Sigmoid colon (tissue), 7 donors: ENCODE measurements at places on chromosomes 13 and 19. TPM values are rescaled to one million over a fixed set of nuclear protein-coding genes. Genes with fewer than 3 reads are reported as not detected.

The PABPC3 gene
- not detected for total RNA-seq

The ZNF536 gene
- 3.8 TPM for total RNA-seq

The CD37 gene
- total RNA-seq: 9.1 TPM

DNA sequence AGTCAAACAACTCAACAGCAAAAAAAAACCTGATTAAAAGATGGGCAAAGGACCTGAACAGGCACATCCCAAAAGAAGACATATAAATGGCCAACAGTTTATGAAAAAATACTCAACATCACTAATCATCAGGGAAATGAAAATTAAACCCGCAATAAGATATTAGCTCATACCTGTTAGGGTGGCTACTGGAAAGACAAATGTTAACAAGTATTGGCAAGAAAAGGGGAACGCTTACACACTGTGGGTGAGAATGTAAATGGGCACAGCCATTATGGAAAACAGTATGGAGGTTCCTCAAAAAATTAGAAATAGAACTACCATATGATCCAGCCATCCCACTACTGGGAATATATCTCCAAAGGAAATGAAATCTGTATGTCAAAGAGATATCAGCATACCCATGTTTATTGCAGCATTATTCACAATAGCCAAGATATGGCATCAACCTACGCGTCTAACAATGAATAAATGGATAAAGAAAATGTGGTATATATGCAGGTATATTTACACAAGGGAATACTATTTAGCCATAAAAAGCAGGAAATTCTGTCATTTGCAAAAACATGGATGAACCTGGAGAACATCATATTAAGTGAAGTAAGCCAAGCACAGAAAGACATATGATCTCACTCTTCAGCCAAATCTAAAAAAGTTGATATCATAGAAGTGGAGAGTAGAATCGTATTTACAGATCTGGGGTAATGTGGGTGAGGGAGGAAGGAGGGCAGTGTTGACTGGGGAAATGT, 2.3 kb downstream of the ZNF780A start:
- no peaks in the 10 kb centered on the region for H3K36me3 ChIP-seq
- no peak overlapping the region for H3K4me3 ChIP-seq
- no peaks in the 10 kb centered on the region for H3K27me3 ChIP-seq
- no peak overlapping the region for H3K27ac ChIP-seq

GRCh38 chr13:96338030-96338429, 248.1 kb downstream of the HS6ST3 start:
- H3K27me3 ChIP-seq: no peaks in the 10 kb centered on the region
- H3K4me3 ChIP-seq: no peak overlapping the region
- no peak for DNase-seq
- no peaks in the 10 kb centered on the region for H3K36me3 ChIP-seq

DNA sequence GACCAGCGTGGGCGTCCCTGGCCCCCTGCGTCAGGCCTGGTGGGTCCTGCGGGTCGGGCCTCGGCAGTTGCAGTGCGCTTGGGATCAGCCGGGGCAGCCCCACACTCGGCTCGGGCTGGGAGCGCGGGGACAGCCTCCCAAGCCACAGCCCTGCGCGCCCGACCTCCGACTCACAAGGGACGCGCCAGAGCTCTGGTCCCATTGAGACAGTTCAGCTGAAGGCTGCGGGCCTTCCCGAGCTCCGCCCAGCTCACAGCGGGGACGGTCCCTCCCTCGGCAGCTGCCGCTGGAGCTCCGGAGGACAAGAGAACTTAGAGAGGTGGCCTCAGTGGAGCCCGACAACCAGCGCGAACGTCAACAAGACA, 45.7 kb upstream of the ZNF730 start:
- H3K4me1 ChIP-seq: no peaks in the 10 kb centered on the region
- H3K27me3 ChIP-seq: peaks cover 20% of the 10 kb centered on the region
- peak overlapping the region; percentile 18 for H3K4me3 ChIP-seq
- no peak overlapping the region for H3K27ac ChIP-seq
- DNase-seq: peak; percentile 64
- H3K36me3 ChIP-seq: no peaks in the 10 kb centered on the region

- H3K4me3 ChIP-seq: no peak overlapping the region
- H3K36me3 ChIP-seq: no peaks in the 10 kb centered on the region
- no peaks in the 10 kb centered on the region for H3K4me1 ChIP-seq
- no peaks in the 10 kb centered on the region for H3K27me3 ChIP-seq
- DNase-seq: no peak
These were observed 24.2 kb downstream of the UHRF1 start for GRCh38 chr19:4933528-4933927.

GRCh38 chr13:110812869-110813645, 99.6 kb downstream of the ING1 start:
- DNase-seq: no peak
- peak overlapping the region; percentile 7 for H3K4me3 ChIP-seq
- H3K27ac ChIP-seq: no peak overlapping the region
- no peaks in the 10 kb centered on the region for H3K27me3 ChIP-seq

DNA sequence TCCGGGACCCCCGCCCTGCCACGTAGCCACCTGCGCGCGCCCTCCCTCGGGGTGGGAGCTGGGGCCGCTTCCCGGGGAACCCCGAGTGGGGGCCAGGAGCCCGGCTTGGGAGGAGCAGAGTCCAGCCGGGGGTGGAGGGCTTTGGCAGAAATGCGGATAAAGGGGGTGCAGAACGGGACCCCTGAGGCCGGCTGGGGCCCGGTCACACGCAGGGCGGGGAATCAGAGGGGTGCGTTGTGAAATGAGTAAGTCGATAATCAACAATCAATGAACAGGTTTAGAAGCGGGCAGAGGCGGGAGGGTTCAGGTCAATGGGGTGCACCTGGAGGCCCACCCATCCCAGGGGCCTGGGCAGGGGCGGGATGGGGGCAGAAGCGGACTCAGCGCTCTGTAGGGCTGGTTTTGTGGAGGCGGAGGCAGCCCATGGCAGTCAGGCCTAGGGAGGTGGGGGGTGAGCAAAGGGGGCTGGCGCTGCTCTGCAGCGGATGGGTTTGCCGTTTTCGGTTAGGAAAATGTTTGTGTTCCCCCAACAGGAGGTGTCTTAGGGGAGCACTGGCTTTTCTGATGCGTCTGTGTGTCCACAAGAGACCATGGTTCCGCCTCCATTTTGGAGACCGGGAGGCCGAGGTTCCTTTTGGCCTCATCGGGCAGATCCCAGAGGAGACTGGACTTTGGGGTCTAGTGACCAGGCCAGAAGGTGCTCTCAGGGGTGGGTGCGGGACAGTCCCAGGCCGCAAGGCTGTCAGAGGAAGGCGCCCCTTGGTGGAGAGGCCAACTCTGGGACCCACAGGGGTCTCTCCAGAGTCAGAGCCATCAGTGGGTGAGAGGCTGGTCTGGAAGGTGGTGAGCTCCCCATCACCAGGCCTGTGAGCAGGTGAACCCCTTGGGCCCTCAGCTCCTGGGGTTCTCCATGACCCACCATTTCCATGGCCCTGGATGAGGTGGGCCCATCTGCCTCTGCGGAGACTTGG, 683 bp upstream of the DIRAS1 start:
- peak overlapping the region; percentile 81 for H3K27ac ChIP-seq
- peak overlapping the region; percentile 35 for H3K4me3 ChIP-seq
- no peaks in the 10 kb centered on the region for H3K36me3 ChIP-seq
- peaks cover 19% of the 10 kb centered on the region for H3K27me3 ChIP-seq

DNA sequence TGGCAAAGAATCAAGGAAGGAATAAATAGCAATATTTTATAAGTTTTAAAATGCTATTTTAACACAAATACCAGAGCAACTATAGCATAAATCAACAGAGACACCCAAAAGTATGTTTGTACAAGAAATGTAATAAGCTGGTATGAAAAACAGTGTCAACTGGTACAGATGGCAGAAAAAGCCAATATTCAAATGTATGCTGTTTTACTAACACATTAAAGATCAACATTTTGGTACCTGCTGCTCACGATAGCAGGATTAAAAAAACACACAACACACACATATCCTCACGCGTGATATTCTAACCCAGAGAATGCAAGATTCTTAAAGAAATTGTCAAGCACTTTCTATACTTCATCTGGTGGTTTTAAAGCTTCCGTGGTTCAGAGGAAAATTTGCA, 48.1 kb upstream of the C19orf12 start:
- no peaks in the 10 kb centered on the region for H3K36me3 ChIP-seq
- no peak overlapping the region for H3K4me3 ChIP-seq
- no peak for DNase-seq
- H3K27ac ChIP-seq: no peak overlapping the region

- DNase-seq: no peak
- H3K4me3 ChIP-seq: no peak overlapping the region
- H3K27me3 ChIP-seq: no peaks in the 10 kb centered on the region
- H3K36me3 ChIP-seq: peaks cover 3% of the 10 kb centered on the region
- H3K27ac ChIP-seq: no peak overlapping the region
These were observed 103.5 kb upstream of the AKAP11 start for GRCh38 chr13:42168496-42168895.

GRCh38 chr13:34413538-34414210, 528.4 kb upstream of the NBEA start:
- no peak overlapping the region for H3K4me3 ChIP-seq
- no peaks in the 10 kb centered on the region for H3K27me3 ChIP-seq
- no peaks in the 10 kb centered on the region for H3K4me1 ChIP-seq
- no peak overlapping the region for H3K27ac ChIP-seq
- H3K36me3 ChIP-seq: no peaks in the 10 kb centered on the region
- DNase-seq: no peak
